Cortex of kidney (tissue), 1 donor: ENCODE measurements at places on chromosomes 4 and X.

DNA sequence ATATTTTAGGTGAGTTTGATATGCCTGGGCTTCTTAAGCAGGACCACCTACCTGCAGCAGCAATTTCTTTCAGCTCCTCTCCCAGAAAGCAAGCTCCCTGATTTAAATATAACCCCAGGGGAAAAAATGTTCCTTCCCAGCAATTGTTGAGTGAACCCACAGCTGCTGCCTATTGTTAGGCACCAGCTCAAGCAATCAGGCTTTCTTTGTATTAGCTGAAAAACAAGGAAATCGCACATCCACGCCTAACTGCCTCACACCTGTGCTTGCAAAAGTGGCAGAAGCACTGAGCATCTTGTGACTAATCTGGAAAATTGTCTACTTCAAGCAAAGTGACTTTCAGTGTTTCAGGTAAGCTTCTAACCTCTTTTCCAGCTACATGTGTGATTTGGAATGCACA, 432.2 kb downstream of the SMARCA1 start:
- no peak for DNase-seq

- no peak for DNase-seq
These were observed 21.8 kb upstream of the PPA2 start for GRCh38 chr4:105495667-105496066.

DNA sequence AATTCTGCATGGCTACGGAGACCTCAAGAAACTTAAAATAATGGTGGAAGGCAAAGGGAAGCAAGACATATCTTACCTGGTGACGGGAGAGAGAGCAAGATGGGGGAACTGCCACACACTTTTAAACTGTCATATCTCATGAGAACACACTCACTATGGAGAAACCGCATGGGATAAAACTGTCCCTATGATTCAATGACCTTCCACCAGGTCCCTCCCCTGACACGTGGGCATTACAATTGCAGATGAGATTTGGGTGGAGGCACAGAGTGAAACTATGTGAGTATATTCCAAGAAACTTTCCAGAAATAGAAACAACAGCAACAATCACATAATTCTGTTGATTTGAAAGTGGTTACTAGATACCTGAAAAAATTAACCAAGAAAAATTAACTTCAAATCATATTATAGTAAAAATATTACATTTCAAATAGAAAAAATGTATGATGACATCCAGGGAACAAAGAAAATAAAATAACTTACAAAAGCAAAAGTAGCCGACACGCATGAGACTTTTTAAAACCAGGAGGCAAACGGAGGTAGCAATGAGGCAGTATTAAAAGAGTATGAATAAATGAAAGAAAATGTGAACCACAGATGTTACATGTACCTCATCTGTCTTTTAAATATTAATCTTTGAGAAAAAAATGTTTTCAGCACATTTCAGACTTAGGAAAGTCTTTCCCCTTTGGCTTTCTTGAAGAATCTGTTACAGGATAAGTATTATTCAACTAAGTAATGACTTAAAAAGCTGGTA, 879.5 kb downstream of the TECRL start:
- no peak for DNase-seq

DNA sequence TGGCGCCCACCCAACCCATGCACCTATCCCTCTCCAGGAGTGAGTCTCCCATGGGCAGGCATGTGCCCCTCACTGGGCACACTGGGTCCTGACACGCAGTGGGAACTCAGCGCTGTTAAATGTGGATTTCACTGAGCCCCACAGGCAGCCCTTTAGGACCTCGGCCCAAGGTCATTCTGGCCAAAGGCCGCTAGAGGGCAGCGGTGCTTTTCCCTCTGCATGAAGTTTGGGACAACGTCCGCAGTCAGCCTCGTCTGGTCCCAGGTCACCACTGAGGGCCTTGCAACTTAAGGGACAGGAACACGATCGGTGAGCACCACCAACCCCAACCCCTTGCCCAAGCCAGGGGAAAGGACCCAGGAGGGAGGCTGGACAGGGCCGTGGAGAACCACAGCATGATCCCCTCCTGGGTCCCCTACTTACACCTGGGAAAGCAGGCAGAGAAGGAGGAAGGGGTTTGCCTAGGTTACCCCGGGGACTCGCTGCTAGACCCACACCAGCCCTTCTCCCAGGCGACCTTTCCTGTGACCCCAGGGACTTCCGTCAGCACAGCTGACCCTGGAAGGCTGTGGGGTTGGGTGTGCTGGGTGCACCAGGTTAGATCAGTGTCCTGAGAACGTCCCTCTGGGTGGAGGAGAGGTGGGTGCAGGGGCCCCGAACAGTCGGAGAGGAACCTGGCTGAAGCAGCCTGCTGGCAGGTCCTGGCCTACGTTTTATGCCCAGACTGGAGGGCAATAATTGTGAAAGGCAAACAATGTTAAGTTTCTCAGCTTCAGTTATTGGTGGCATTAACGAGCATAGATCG, 24.0 kb downstream of the CYTL1 start:
- DNase-seq: no peak

DNA sequence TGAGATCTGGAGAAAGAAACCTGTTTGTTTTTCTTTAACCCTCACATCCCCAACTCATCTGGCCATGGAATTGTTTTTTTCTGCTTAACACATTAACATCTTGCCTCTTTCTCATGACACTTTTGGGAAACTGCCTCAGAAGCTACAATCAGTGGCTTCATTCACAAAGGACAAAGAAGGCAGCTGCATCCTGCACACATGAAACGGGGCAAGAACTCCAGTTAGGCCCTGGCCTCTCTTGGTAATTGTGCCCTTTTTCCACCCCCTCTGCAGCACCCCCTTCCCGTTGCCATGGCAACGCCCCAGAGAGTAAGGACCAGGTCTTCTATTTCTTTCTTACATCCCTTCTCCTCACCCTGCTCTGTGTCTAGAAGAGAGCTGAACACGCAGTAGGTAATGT, 103.4 kb downstream of the PDGFRA start:
- DNase-seq: no peak

GRCh38 chr4:119139822-119140252, 4.2 kb downstream of the MYOZ2 start:
- DNase-seq: no peak

DNA sequence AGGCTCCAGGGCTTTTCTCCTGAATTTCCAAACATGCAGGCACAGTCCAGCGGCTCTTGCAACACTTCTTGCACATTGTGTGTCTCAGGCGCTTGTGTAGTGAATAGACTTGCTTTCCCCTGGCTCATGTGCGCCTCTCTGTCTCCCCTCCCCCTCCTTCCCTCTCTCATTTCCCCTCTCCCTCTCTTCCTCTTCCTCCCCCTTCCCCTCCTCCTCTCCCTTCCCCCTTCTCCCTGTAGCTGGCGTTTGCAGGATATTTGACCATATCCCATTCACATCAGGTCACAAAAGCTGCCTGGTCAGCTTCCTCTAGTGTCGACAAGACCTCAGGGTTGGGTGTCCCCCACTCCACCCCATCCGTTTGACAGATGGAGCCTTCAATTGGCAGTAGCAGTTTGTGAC, 2.4 kb downstream of the CHST7 start:
- DNase-seq: no peak

- DNase-seq: no peak
These were observed 19.7 kb downstream of the FNIP2 start for GRCh38 chr4:158788516-158788915.

DNA sequence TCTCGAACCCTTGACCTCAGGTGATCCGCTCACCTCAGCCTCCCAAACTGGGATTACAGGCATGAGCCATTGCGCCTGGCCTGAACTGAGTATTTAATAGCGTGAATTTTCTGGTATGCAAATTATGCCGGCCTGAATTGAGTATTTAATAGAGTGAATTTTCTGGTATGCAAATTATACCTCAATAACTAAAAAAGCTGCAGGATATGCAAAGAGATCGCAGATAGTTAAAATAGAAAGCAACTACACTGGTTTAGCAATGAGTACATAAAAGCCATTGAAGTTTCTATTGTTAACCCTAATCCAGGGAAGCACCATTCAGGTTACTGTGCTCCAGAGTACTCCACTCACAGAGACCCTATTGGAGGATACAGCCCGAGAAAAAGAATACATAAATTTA, 22.8 kb downstream of the FBXW7 start:
- DNase-seq: no peak

- DNase-seq: no peak
These were observed 383.4 kb downstream of the FAM133A start for GRCh38 chrX:94057385-94057784.

GRCh38 chr4:141435446-141436225, 200.7 kb upstream of the IL15 start:
- DNase-seq: no peak

DNA sequence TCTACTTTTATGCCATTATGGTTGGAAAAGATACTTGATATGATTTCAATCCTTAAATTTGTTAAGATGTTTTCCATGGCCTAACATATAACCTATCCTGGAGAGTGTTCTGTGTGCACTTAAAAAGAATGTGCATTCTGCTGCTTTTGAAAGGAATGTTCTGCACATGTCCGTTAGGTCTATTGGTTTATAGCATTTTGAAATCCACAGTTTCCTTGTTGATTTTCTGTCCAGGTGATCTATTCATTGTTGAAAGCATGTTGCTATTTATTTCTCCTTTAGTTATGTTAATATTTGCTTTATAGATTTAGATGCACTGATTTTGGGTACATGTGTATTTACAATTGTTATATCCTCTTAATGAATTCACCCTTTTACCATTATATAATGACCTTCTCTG, 5.7 kb upstream of the KLKB1 start:
- DNase-seq: no peak

GRCh38 chr4:145552181-145552822, 66.9 kb upstream of the MMAA start:
- no peak for DNase-seq

DNA sequence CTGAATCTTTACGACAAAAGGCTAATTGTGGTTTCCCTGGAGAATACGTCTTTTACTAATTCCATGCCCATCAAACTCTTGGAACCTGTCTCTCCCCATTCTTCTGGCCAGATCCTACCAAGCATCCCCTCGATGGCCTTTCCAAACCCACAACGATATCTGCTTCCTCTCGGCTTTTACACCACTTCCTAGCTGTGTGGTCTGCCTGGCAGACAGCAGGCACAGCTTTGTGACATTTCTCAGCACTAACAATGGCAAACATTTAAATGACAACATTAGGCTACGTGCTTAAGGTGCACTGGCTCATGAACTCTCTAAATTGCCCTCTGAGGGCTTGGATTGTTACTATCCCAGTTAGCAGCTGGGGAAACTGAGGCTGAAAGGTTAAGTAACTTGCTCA, 141.0 kb downstream of the NSUN7 start:
- DNase-seq: no peak

- no peak for DNase-seq
These were observed 89.8 kb downstream of the EIF4E start for GRCh38 chr4:98838977-98839618.

GRCh38 chr4:149145803-149146202, 669.8 kb downstream of the IQCM start:
- DNase-seq: no peak

GRCh38 chrX:38732866-38733265, 68.4 kb upstream of the MID1IP1 start:
- DNase-seq: no peak

DNA sequence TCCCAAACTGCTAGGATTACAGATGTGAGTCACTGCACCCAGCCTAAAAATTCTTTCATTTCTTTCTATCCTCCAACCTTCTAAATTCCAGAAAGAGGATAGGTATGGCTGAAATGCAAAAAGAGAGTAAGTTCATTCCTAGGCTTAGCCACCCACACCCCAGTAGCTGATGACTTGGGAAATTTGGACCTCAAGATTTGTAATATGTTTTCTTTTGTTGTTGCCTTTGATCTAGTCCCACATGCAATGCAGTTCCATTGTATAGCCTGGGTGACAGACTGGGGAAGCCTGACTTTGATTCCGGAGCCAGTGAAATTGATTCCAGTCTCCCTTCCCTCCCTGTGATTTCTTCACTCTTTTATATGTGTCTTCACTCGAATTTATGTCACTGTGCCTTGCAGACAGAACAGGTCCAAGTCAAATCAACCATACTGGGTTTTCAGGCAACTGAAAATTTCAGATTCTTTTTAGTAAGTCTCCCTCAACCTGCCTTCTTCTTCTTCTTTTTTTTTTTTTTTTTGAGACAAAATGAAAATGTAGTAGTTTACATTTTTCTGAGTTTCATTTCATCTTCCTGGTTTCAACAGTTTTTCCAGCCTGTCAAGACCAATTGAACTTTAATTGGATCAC, 176.2 kb upstream of the RBPJ start:
- DNase-seq: no peak

DNA sequence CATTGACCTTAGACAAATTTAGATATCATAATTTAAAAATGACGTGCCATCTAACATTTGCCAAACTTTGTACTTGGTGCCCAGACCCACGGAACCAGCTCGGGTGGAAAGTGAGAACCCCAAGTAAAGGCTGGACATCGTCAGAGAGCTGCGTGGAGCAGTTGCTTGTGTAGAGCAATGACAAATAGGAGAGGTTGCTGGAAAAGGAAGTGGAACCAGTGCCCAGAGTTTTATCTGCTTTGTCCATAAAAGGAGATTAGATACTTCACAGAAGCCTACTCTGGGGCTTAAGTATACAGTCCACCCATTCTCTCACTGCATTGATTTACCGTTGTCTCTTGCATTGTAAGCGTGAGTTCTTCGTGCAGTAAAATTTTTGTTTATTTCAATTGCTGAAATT, 5.4 kb upstream of the TBC1D1 start:
- DNase-seq: no peak

DNA sequence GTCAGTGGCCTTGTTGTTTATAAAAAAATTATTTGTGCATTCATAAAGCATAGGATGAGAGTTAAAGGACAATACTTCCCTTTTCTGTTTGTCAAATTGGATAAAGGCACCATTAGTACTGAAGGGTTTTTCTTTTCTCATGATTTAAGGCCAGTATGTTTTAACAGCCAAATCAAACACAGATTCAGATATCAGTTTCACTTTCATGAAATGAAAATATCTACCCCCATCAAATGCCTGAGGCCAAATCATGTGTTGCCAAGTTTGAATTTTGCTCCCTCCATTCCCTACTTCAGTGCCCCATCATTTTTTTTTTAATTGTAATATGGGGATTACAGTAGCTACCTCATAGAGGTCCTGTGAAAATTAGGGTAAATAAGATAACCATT, 745.9 kb downstream of the RPA4 start:
- no peak for DNase-seq

GRCh38 chrX:114787061-114787460, 203.2 kb downstream of the HTR2C start:
- DNase-seq: no peak
